ENCODE measurements at places on chromosomes 6 and 20.

DNA sequence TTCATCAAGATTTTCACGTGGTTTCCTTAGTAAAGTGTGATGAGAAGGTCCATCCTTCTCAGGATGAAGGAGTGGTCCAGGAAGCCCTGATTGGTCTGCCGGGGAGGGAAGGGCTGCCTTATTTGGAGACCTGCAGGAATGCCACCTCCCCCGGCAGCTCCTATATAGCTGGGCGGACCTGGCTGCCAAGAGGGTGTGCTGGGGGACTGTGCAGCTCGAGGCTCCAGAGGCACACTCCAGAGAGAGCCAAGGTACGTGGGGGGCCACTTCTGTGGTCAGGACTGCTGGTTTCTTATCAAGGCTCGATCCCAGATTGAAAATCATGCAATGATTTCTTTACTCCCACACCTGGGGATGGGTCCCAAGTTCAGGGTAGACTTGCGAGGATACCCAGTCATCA, at the start of gene PRND:
Gene PRND, plus strand, starts transcription at position 191 of the 400 bp plus-strand sequence. CDS start 2,643 bp downstream, outside the sequence.
- DNase-seq, result no peak

DNA sequence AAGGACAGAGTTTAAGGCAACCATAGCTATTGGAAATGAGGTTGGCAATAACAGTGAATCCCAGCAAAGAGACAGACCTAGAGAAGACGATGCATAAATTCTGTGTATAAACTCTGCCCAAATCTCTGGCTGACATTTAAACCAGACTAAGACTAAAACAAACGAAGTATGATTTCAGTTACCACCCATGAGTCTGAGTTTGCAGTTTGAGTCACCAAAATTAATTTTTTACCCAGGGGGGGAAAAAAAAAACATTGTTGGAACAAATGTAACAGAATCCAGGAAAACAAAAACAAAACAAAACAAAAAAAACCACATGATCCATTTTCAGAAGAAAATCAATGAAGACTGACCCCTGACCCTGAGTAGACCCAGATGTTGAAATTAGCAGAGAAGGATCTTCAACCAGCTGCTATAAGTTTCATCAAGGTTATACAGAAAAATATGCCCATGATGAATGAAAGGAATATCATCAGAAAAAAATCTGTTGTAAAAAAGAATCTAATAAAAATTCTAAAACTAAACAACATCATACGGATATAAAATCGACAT, 190.8 kb downstream of the GMDS start:
- DNase-seq, result no peak

- DNase-seq, result no peak
Observed at GRCh38 chr6:24105191-24105590, 20.8 kb upstream of the NRSN1 start.

GRCh38 chr6:87029711-87030314, 65.1 kb downstream of the CGA start:
- peak; percentile 23 for DNase-seq

GRCh38 chr6:53192682-53193188, 44.1 kb upstream of the GCM1 start:
- DNase-seq, result no peak

GRCh38 chr6:1792989-1793388, 183.3 kb downstream of the FOXC1 start:
- no peak for DNase-seq

GRCh38 chr6:138896104-138896756, 91.8 kb downstream of the REPS1 start:
- no peak for DNase-seq

- no peak for DNase-seq
Observed at GRCh38 chr20:63530788-63531160, 6.4 kb downstream of the PTK6 start.

DNA sequence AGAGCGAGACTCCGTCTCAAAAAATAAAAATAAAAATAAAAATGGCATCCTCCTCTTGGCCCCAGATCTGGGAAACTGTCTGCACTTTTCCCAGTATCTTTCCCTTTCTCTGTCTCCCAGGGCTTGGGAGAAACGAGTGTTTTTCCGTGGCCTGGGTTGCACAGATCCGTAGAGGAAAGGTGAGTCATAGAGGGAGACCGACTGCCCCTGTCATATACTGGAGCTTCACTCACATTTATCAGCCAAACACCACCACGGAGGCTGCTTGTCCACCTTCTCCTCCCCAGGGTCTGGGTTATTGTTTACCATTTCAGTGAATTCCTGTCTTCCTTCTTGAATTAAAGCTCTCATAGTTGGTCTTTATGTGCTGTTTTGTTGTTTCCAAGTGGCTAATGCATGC, 31.9 kb upstream of the EIF2S2 start:
- no peak for DNase-seq

Measured in D721Med (cell line).